ENCODE measurements at places on chromosomes 13 and 19.

- no peak overlapping the region for H3K4me3 ChIP-seq
- H3K27me3 ChIP-seq = no peaks in the 10 kb centered on the region
- no peak for DNase-seq
- H3K36me3 ChIP-seq = no peaks in the 10 kb centered on the region
- no peaks in the 10 kb centered on the region for H3K4me1 ChIP-seq
- H3K27ac ChIP-seq = no peak overlapping the region
Observed at GRCh38 chr19:1627194-1627593, 21.9 kb upstream of the UQCR11 start.

- H3K27me3 ChIP-seq = no peaks in the 10 kb centered on the region
- DNase-seq = no peak
- no peaks in the 10 kb centered on the region for H3K36me3 ChIP-seq
- H3K4me3 ChIP-seq = no peak overlapping the region
Observed at GRCh38 chr19:12675940-12676339, 5.7 kb downstream of the DHPS start.

DNA sequence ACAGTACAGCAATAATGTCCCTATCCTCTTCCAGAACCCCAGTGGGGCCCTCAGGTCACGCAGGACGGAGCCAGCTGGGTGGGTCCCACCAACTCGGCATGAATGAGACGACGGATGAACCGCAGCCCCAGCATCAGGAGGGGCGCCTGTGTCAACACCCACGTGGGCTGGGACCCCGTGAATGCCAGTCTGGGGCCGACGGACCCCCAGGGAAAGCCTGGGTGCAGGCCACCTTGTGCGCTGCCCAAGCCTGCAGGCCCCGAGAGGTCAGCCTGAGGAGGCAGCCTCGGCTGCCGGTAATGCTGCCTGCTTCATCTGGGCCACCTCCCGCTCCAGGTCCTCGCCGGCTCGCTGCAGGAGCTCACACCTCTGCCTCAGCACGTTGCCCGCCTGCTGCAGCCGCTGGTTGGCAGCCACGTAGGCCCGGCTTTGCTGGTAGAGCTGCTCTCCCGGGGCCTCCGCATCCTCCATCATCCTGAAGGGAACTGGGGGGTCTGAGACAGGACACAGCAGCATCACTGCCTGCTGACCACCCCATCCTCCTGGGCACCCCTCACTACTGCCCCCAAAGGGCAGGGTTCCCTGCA is 4.2 kb downstream of the C19orf25 start:
- H3K36me3 ChIP-seq = no peaks in the 10 kb centered on the region
- H3K27me3 ChIP-seq = peaks cover 2% of the 10 kb centered on the region
- no peak overlapping the region for H3K4me3 ChIP-seq
- H3K27ac ChIP-seq = no peak overlapping the region
- H3K4me1 ChIP-seq = no peaks in the 10 kb centered on the region

DNA sequence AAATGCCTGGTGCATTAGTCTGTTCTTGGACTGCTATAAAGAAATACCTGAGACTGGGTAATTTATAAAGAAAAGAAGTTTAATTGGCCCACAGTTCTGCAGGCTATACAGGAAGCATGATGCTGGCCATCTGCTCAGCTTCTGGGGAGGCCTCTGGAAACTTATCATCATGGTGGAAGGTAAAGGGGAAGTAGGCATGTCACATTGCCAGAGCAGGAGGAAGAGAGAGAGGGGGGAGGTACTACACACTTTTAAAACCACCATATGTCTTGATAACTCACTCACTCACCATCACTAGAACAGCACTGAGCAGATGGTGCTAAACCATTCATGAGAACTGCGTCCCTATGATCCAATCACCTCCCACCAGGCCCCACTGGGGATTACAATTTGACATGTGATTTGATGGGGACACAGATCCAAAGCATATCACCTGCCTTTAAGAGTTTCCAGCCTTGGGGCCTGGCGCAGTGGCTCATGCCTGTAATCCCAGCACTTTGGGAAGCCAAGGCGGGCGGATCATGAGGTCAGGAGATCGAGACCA is 219.0 kb downstream of the KATNAL1 start:
- no peak overlapping the region for H3K4me3 ChIP-seq
- H3K36me3 ChIP-seq = no peaks in the 10 kb centered on the region
- H3K27ac ChIP-seq = no peak overlapping the region
- no peak for DNase-seq
- no peaks in the 10 kb centered on the region for H3K27me3 ChIP-seq

Data from aorta (tissue), 5 donors.